Stimulated activated CD4-positive, alpha-beta T cell treated with anti-CD3 and anti-CD28 coated beads, TNF-alpha, amount 100 ng/mL, for 24 hours (primary cell): ENCODE measurements at places on chromosomes 16 and 17.

DNA sequence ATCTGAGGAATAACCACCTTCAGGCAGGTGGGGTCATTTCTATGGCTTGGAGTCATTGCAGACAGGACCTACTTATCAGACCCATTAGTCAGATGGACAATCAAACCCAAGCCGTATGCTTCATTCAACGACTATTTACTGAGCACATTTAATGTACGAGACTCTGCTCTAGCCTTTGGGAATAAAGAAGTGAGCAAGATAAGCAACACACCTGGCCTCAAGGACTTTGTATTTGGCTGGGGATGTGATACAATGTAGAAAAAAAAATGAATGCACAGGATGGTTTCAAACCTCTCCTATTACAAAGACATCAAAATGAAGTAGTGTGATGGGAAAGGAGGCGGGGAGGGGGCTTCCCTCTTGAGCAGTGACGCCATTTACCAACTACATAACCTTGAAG is 311.7 kb downstream of the PMP22 start:
- no peak for DNase-seq

GRCh38 chr17:78780335-78780734 is 1.7 kb downstream of the CYTH1 start:
- no peak for DNase-seq

GRCh38 chr17:46833840-46834208 is 15.3 kb upstream of the WNT3 start:
- DNase-seq, result no peak

- DNase-seq, result no peak
Observed at GRCh38 chr16:48365025-48365600, 20.1 kb downstream of the SIAH1 start.

DNA sequence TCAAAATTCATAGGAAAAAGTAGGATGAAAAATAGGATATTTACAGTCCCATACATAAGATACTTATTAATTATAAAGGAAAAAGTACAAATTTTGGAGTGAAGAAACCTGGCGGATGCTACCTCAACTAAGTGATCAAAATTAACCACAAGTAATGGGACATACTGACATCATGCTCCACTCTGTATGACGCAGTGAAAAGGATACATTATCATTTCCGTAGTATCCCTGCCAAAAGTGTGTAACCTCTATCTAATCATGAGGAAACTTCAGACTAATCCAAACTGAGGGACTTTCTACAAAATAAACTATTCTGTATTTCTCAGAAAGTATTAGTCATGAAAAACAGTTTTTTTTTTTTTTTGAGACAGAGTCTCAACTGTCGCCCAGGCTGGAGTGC is 60.5 kb downstream of the TRIM37 start:
- no peak for DNase-seq

DNA sequence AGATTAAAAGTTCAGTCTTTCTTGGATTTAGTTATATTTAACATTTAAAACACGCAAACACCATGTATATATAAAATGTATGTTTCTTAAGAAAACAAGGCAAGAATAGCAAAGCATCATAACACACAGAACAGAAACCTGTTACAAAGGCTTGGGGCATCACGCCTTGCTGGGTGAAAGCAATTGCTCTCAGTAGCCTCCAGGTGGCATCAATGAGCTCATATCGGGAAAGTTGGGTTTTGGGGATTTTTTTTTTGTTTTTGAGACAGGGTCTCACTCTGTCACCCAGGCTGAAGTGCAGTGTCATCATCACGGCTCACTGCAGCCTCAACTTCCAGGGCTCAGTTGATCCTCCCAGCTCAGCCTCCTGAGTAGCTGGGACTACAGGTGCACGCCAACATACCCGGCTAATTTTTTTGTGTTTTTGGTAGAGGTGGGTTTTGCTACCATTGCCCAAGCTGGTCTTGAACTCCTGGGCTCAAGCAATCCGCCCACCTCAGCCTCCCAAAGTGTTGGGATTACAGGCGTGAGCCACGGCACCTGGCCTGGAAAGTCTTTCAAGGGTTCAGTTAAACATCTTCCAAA is 56.9 kb downstream of the CYB5D2 start:
- peak; percentile 5 for DNase-seq

- DNase-seq, result no peak
Observed at GRCh38 chr17:49249292-49249794, 18.8 kb upstream of the PHOSPHO1 start.

DNA sequence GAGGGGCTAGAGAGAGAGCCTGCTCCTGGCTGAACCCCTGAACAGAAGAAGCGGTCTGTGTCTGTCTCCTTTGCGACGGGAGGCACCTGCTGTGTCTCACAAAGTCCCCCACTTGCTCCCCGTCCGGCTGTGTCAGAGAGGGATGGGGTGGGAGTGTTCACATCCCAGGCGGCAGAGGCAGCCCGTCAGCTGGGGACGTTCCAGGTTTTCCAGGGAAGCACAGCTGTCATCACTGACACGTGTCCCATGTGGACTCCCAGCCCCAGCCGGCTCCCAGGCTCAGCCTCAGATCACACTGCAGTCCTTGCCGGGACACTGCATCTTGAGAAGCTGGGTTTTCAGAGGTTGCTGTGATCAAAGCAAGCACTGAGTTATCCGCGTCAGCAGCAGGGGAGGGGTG is 1.6 kb downstream of the TELO2 start:
- no peak for DNase-seq

DNA sequence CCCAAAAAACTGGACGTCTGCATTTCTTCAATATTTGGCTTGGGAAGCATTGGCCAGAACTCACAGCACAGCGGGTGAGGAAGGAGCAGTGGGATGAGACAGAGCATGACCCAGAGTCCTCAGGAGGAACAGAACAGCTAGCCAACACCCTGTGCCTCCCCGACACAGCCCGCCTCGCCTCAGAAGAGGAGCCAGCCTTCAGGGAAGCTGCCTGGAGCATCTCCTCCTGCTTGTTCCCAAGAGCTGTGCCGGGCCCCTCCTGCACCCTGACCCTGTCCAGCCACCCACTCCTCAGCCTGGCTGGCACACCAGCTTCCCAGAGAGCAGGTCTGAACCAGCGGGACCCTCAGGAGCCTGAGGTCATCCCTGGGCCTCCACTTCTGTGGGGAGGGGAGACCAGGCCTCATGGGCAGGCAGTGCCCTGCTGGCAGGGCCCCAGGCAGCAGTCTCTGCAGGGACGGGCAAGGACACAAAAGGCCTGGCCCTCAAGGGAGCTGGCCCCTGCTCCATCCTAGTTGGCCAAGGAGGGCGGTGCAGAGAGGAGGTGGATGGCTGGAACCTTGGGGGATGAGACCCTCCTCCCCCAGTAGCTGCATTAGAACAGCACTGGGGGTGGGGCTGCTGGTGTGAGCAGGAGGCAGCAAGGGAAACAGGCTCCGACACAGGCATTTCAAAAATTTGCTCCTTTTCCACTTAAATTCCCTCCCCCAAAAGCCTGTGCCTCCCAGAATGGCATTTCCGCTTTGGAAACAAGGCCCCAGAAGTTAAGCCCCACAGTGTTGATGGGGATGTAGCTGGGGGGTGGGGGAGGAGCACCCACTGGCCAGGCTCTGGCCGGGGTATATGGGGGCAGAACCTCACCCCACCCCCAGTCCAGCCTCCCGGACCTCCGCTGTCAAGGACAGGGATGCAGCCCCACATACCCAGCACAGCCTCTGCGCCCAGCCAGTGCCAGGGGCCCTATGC is 1.8 kb upstream of the BCAR1 start:
- DNase-seq, result no peak

GRCh38 chr16:75804368-75804767 is 78.1 kb upstream of the CPHXL start:
- DNase-seq, result no peak

DNA sequence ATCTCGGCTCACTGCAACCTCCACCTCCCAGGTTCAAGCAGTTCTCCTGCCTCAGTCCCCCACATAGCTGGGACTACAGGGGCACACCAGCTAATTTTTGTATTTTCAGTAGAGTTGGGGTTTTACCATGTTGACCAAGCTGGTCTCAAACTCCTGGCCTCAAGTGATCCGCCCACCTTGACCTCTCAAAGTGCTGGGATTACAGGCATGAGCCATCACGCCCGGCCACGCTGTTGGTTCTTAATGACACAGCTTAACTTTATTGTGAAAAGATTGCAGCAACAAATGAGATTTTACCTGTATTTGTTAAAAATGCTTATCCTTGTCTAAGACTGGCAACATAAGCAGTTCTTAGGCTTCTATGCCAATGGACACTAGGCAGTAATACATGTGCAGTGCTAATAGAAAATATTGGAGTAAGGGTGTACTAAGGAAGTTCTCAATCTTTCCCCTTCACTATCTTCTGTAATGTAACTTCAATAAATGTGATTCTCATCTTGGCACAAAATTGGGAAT is 2.9 kb downstream of the UBB start:
- DNase-seq, result no peak

DNA sequence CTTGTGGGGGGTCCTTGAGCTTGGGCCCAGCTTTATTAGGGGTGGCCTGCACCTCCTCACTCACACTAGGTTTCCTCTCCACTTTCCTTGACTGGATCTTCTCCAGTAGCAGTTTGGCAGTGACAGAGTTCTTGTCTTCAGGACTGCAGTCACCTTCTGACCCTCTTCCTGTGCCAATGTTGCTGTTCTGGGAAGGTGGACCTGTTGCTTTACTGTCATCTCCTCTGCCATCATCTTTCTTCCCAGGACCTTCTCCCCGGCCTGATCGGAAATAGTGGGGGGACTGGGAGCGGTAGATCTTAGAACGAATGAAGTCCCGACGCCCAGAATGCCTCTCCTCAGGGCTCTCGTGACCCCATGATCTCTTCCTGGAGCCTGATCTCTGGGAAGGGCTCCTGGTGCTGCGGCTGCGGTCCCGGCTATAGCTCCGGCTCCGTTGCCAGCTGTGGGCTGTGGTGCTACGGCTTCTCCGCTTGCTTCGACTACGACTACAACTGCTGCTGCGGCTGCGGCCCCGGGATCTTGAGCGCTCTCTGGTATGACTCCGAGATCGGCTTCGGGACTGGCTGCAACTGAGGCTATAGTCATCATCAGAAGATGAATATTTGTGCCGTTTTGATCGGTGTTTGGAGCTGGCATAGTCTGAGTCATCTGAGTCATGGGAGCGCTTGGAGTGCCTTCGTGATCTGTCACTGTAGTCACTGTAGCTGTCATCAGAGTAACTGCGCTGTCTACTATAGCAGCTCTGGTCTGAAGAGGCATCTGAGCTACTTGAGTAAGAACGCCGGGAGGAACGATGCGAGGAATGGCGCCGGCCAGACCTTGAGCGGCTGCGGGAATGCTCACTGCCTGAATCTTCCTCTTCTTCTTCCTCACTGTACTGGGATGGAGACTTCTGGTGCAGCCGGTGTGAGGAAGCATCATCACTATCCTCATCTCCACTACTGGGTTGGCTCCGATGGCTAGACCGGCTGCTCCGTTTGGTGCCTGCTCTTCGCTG is 9.5 kb upstream of the ITGA2B start:
- no peak for DNase-seq

GRCh38 chr16:51153577-51154031 is 2.5 kb upstream of the SALL1 start:
- DNase-seq, result no peak

- DNase-seq, result no peak
Observed at GRCh38 chr17:81866440-81867169, 4.5 kb downstream of the ARHGDIA start.

DNA sequence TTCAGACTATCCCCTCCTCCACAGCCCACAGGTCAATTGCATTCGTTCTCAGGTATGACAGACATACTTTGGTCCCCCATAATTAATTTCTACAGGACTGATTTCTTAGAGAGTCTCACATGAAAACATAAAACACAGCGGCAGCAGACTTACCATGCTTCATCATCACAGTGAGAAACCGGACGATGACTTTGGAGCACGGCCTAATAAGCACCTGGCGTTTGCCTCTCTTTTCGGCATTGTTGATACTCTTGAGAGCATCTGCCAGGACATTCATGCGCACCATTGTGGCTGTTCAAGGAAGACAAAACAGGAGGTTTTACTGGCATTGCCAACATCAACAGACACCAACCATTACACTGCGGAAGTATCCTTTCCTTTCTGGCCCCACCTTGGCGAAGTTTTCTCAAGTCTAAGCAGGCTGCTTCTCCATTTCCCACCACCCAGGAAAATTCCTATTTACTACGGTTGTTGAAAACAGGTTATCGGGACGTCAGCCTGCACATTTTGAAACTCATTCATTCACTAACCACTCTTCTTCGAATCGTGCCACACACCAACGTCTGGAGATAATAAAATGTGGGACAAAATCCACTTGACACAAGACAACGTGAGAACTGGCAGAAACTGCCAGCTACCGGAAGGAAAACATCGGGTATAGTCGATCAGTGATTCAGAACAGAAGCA is 1.2 kb downstream of the RPS15A start:
- DNase-seq, result no peak

DNA sequence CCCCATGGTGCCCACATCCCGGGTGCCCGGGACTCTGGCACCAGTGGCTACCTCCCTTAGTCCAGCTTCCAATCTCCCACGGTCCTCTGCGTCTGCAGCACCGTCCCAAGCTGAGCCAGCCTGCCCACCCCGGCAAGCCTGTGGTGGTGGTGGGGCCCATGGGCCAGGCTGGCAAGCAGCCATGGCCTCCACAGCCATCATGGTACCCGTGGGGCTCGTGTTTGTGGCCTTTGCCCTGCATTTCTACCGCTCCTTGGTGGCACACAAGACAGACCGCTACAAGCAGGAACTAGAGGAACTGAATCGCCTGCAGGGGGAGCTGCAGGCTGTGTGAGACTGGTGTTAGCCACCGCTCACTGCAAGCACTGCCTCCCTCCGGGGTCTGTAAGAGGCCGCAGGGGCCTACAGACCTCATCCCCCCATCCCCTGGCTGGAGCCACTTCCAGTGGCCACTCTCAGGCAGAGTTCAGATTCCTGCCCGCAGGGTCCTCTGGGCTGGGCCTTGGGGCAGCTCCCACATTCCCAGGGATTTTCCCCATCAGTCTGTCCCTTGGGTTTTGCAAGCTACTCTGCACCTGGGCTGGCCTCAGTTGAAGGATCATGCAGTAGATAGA is 3.9 kb upstream of the SETD1A start:
- peak; percentile 29 for DNase-seq

DNA sequence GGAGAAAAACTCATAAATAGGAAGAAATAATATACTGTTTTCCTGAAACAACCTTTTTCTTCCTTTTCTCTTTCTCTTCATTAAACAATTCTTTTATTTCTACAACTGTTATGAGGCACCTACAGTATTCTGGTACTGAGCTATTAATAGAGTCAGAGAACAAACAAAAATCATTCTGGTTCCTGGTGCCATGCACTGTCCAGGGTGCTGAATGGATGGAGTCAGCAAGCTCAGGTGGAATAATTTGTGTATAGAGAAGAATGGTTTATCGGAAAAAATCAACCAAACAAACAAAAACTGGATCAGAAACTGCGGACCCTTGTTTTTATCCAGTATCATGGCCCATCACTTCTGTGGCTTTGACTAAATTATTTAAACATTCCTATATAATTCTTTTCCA is 430.3 kb upstream of the GOT2 start:
- no peak for DNase-seq

- DNase-seq, result no peak
Observed at GRCh38 chr16:56115817-56116576, 75.3 kb upstream of the GNAO1 start.
